Stimulated activated CD4-positive, alpha-beta T cell treated with anti-CD3 and anti-CD28 coated beads, Interleukin-15, amount 100 ng/mL, for 1 hour (primary cell): ENCODE measurements at places on chromosomes 5 and 9.

- no peak for DNase-seq
These were observed 14.6 kb downstream of the ADAMTS16 start for GRCh38 chr5:5154733-5155132.

GRCh38 chr9:108834959-108835665 lies 20.7 kb downstream of the ACTL7B start:
- DNase-seq = no peak

DNA sequence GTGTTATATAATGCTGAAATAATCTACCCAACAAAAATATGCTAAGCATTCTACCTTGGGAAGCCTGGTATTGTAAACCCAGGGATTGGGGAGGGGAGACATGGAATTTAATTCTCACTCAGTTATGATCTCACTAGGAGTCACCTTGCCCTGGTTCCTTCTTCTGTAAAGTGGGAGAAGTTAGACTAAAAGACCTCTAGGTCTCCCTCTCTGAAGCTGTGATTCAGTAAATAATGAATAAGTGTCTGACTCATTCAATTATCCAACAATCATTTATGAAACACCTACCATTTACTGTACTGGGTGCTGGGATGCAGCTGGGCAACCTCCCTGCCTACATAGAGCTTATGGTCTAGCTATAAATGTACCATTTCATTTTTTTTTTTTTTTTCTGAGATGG lies 20.2 kb upstream of the SPARC start:
- DNase-seq = no peak

DNA sequence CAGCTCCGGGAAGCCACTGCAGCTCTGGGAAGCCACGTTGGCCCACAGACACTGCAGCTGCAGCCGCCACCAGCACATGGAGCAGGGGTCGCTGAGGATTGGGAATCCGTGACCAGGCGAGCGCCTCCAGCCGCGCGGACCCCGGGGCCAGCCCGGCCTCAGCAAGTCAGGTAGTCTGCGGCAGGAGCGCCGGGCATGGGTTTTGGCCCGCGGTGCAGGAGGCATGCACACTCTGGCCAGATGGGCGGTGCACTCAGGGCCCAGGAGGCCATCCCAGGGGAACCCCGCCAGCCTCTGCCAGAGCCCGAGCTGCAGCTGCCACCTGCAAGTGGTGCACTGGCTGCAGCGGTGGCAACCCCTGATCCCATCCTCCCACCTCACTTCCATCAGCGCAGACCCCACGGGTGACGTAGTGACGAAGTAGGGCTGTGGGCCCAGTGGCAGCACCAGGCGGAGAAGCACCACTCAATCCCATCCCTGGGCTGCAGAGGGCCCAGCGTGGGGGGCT lies 368.3 kb upstream of the SPATA31A5 start:
- DNase-seq = no peak

- DNase-seq = no peak
These were observed 2.8 kb downstream of the NR3C1 start for GRCh38 chr5:143400541-143401226.

DNA sequence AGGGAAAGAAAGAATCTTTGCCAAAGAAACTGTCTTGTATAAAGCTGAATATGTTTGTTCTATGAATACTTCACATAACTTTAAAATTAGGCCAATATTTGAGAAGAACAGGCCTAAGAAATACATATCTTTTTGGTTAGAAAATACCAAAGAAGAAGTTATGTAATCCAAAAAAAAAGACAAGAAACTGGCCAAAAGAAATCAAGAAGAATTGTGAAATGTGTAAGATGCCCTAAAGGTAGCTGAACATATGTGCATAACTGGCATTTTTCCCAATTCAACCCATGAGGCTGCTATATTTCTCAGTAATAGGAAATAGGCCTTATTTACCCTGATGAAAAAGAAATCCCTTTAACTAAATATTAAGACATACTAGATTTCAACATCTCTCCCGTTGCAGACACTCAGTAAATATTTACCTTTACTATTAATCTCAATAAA lies 290.0 kb downstream of the CETN3 start:
- no peak for DNase-seq

GRCh38 chr5:83942155-83942554 lies 221.5 kb upstream of the HAPLN1 start:
- DNase-seq = no peak

- DNase-seq = no peak
These were observed 22.8 kb upstream of the FOXB2 start for GRCh38 chr9:76996700-76997099.

GRCh38 chr9:14205463-14205862 lies 108.5 kb downstream of the NFIB start:
- no peak for DNase-seq

GRCh38 chr5:92969781-92970237 lies 611.2 kb downstream of the NR2F1-AS1 start:
- DNase-seq = no peak

DNA sequence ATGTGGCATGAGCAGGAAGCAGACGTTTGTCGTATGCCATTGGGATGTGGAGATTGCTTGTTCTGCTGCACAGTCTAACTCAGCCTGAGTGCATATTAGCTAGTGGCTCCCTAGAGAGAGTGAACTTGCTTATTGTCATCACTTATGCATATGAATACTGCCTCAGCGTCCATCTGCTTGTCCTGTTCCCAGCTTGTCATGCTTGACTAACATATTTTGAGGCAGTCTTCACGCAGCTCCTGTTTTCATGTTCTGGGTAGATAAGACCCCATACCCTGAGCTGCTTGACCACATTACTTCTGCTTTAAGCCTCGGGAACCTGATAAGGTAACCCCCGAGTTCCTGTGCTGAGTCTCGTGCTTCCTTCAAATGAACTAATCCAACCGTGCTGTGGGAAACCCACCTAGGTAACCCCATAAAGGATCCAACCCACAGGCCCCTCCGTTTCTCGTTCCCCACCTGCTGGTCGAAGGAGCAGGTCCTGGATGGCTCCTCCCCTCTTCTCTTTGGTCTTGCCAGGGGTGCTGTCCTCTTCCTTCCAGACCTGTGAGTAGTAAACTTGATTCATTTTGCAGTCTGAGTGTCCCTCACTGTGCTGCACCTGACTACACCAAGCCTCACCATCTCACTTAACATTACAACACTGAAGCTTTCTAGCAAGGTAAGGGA lies 25.0 kb downstream of the ANKRD33B start:
- DNase-seq = no peak

GRCh38 chr9:115292584-115293279 lies 174.8 kb upstream of the TNC start:
- no peak for DNase-seq

GRCh38 chr5:172364773-172365172 lies 81.2 kb upstream of the UBTD2 start:
- DNase-seq = no peak

DNA sequence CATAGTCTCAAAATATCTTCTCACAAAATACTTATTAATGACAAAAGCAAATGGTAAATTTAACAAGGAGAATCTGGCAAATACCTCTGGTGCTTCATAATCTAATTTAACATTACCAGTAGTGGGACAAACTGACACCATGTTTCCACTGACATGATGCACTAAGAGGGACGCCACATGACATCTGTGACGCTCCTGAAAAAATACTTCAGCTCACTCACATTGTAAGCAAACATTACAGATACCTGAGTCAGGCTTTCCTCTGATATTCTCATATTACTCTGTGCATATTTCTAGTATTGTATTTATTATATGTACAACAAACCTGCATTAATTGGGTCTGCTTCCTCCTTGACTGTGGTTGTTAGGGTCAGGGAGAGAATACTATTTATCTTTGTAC lies 56.7 kb upstream of the OSMR start:
- DNase-seq = no peak

- no peak for DNase-seq
These were observed 172.6 kb upstream of the RAI14 start for GRCh38 chr5:34483442-34484033.

- DNase-seq = no peak
These were observed 310.2 kb downstream of the ARRDC3 start for GRCh38 chr5:91072881-91073280.

GRCh38 chr9:15420796-15421195 lies 1.9 kb upstream of the SNAPC3 start:
- DNase-seq = no peak

GRCh38 chr5:107282061-107282460 lies 388.7 kb downstream of the EFNA5 start:
- DNase-seq = no peak

GRCh38 chr5:132651838-132652469 lies 6.0 kb upstream of the IL13 start:
- no peak for DNase-seq

GRCh38 chr9:24118190-24118589 lies 292.1 kb upstream of the ELAVL2 start:
- DNase-seq = no peak

GRCh38 chr9:1024112-1024511 lies 26.0 kb upstream of the DMRT2 start:
- no peak for DNase-seq

DNA sequence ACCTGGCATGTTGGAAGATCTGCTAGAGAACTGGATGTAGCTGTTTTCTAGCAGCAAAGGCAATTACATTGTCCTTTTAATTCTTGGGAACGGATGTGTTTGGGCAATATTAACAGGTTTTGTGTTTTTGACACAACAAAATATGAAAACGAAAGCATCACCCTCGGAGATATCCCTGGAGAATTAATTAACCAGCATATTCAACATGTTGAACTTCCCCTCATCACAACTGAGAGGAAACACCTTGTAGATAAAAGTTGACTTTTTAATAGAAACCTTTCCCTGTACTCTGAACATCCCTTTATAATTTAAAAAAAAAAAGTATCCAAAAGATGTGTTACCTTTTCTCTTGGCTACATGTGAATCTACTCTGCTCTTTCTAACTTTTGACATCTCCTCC lies 13.0 kb downstream of the SEMA6A start:
- DNase-seq = no peak

DNA sequence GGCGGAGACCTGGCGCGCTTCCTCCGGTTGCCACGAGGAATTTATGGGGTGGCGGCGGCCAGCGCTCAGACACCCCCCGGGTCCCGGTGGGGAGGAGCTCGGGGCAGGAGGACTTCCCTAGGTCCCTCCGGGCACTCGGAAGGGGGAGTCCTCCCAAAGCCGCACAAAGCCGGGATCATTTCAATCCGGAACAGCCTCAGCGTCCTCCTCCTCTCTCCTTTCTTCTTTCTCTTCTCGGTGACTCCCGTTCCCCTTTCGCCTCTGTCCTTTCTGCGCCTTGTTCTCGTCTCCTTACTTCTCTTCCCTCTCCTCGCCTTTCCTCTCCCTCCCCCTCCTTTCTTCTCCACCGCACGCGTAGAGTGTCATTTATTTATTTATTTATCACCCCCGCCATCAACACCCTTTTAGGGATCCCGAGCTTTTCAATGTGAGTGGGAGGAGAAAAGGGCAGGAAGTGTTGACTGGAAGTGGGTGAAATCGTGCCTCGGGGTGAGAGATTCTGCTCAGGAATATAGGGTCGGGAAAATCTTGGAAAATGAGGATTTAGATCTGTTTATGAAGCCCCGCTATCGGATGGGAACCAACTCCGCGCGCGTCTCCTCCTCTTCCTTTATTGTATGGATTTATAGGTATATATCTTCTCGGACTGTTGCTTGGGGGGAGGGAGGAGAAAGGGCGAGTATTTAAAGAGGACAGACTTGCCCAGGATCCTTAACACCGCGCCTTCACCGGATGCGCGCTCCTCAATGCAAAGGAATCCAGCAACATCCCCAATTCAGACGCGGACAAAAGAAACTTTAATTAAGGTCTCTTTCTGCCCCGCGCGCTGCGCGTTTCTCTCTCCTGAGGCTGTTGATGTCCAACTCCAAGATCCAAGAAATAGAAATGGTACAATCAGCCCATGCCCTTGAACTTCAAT lies 2.0 kb upstream of the ZNF462 start:
- no peak for DNase-seq

GRCh38 chr9:83937861-83938455 lies 16.7 kb upstream of the KIF27 start:
- no peak for DNase-seq

- no peak for DNase-seq
These were observed 44.5 kb upstream of the C5orf47 start for GRCh38 chr5:173944511-173944910.

GRCh38 chr9:100819980-100820379 lies 208.5 kb upstream of the PLPPR1 start:
- no peak for DNase-seq

- DNase-seq = no peak
These were observed 127.6 kb downstream of the RPS23 start for GRCh38 chr5:82150559-82150958.

DNA sequence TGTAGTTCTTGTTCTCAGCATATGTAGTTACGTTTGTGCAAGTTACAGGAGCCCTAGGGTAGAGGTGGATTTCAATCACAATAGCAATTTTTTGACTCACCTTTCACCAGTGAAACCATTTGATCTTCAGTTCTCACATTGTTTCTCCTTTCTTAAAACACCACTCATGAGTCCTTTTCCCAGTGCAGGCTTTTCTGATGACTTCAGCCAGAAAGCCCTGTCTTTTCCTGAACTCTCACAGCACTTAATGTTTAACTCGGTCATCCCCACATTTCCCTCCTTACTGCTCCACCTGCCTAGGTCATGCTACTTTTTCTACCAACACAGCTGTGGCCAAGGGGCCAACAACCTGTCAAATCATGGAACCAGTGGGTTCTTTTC lies 37.9 kb downstream of the ARHGEF28 start:
- DNase-seq = no peak

DNA sequence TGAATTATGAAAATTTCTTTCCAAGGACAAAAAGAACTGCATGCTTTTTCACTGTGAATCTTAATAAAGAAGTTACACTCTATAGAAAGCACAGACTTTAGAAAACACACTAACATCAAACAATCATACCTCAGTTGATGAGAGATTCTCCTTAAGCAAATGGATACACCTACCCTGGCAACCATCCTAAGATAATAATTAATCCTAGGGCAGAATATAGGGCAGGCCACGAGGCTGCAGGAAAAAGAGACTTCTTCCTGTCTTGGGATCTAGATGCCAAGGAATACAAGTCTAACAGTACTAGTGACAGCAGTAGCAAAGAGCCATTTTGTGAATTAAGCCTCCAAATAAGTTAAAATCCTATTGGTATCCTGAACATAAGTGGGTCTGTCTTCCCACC lies 395.4 kb downstream of the EFNA5 start:
- DNase-seq = no peak

- no peak for DNase-seq
These were observed 519.0 kb upstream of the DAB2 start for GRCh38 chr5:39943811-39944210.

DNA sequence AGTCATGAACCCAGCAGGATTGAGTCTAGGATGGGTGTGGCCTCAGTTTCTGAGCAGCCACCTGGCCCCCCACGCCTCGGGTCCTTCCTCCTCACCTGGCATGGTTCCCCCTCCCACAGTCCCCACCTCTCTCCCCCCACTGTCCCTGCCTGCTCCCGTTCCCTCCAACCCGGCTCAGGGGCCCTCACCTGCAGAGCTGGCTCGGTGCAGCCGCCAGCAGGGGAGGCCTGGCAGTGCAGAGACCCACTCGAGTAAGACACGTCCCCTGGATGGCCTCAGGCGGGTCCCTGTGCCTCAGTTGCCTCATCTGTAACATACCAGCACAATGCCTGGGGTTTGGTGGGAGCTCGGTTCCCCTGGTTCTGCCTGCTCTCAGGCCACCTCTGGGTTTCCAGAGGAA lies 66.2 kb downstream of the NEK6 start:
- no peak for DNase-seq

GRCh38 chr5:83636156-83636555 lies 84.5 kb downstream of the HAPLN1 start:
- DNase-seq = no peak

GRCh38 chr9:22401671-22402070 lies 45.0 kb upstream of the DMRTA1 start:
- DNase-seq = no peak
